ENCODE measurements at places on chromosomes 7 and 10.
A peak's percentile ranks its signal among the peaks of the same experiment; 100 is the strongest.

GRCh38 chr7:30465046-30465810 is 13.4 kb downstream of the NOD1 start:
- no peak for DNase-seq

DNA sequence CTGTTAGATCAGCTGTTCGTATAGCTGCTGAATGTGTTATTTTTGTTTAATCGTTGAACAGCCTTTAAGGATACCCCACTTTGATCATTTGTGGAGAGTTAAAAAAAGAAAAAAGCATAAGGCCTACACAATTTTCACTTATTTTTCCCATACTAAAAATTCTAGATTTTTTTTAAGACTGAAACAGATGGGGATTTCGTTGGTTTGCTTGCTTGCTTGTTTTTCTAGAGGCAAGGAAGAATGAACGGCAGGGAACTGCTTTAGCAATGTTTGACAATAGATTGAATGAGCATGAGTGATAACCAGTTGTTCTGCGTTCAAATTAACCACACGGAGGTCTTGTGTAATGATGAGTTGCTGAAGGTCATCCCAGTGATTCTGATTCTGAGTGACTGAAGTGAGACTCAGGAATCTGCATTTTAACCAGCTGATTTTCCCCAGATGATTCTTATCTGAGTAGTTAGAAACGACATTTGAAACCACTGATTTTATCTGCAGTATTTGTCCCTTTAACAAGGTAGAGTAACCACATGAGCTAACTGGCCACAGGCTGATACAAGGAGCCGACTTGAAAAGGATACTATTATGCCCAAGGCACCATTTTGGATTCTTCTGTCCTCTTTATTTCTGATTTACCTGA is 85.9 kb downstream of the GPR37 start:
- DNase-seq, result no peak

DNA sequence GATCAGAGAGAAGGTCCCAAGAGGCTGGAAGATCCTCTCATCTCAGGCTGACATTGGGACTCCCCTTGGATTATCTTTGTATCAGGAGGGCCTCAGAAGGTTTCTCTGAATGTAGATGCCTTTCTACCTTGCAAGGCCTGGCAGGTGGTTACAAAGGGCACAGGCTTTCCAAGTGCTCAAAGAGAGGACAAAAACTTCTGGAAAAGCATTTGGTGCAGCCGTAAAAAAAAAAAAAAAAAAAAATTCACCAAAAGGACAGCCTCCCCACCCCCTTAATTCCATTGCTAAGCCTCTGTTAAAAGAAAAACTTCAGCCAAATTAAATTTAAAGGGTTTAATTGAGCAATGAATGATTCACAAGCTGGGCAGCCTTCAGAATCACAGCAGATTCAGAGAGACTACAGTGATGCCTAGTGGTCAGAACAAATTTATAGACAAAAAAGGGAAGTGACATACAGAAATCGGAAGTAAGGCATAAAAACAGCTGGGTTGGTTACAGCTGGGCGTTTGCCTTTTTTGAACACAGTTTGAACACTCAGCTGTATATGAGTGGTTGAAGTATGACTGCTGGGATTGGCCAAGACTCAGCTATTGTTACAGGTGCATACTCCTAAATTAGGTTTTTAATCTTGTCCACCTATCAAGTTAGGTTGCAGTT is 42.5 kb upstream of the LRGUK start:
- no peak for DNase-seq

GRCh38 chr10:19658622-19659233 is 157.5 kb upstream of the PLXDC2 start:
- no peak for DNase-seq

- DNase-seq, result no peak
Observed at GRCh38 chr10:89463846-89464537, 49.6 kb downstream of the IFIT5 start.

DNA sequence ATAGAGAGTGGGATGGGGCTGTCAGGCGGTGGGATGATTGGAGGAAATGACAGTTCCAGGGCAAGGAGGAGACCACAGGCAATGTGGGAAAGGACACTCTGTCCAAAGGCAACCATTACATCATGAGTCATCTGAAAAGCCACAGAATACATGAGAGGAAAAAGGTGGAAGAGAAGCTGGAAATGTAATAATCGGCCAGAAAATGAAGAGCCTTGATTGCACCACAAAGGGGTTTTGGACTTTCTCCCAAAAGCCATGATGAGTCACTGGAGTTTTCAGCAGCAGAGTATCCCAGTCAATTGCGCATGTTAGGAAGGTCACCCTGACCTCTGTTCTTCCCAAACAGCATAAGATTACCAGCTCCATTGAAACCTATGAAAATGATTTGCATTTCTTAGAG is 222.0 kb downstream of the LHFPL3 start:
- no peak for DNase-seq

DNA sequence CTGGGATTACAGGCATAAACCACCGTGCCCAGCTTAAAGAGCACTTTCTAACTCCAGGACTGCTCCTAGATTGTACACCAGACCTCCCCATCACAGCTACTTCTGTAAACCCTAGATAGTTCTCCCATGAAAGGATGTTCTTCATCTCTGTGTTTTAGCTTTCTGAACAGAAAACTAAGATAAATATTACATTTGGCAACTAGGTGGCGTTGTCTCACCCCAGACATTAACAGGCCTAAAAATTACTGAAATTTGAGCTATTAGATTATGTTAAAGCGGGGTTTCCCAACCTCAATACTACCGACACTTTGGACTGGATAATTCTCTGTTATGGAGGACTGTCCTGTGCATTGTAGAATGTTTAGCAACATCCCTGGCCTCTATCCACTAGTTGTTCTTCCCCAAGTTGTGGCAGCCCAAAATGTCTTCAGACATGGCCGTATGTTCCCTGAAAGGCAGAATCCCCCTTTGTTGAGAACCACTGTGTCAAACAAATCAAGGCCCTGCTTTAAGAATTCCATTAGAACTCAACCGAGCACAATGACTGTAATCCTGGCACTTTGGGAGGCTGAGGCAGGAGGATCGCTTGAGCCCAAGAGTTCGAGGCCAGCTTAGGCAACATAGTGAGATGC is 19.1 kb downstream of the ATOH7 start:
- no peak for DNase-seq

DNA sequence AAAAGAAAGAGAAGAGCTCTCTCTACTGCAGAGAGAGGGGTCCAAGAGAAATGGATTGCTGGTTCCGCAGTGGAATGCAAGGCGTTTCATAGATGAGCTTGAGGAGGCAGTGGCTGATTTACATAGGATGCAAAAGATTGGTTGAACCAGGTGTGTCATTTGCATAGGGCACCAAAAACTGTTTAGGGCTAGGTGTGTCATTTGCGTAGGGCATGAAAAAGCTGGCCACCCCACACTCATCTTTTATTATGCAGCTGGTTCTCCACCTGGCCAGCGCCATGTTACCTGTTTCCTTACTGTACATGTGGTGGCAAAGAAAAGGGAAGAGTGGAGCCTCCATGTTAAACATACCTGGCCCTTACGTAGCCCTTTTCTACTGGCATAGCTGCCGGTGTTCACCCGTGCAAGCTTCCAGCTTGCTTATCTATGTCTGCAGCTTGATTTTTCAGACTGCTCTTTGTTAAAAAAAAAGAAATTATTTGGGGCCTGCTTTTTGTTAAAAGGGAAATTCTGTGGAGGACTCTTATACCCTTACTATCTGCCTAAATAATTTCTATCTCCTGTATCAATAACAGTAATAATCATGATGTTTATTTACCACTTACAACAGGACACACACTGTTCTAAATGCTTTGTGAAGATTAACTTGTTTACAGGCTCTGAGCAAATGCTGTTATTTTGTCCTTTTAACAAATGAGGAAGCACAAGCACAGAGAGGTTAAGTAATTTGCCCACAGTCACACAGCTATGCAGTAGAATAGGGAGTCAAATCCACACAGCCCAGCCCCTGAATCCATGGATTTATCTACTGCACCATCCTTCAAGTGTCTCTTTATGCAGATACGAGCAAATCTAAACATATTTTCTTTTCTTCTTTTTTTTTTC is 33.3 kb downstream of the CASP7 start:
- no peak for DNase-seq

DNA sequence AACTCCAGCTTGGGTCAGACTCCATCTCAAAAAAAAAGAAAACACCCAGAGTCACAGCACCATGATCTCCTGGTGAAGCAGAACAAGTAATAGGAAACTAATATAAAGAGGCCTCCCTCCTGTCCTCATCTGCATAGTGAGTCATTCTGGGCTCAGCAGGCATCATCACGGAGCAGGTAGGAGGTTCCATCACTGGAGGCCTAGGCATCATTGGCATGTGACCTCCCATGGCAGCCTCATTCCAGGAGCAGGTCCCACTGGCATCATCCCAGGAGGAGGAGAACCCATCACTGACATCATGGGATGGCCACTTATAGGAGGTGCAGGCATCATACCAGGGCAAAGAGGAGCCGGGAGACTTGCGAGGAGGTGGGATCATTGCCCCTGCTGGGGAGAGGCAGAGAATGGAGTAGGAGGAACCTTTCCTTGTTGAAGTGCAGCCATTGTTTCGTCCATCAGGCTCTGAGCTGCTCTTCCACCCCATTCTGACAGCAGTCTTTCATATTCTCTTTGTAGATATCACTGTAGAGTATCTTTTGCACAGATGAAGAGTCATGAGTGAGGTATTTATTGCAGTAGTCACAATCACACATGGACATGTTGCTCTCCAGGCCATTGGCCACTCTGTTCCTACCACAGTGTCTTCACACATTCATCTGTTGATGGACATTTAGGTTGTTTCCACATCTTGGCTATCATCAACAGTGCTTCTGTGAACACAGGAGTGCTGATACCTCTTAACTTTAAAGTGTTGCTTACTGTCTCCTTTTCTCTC is 73.8 kb downstream of the OSBPL3 start:
- no peak for DNase-seq

GRCh38 chr10:96415891-96416554 is 57.2 kb upstream of the OPALIN start:
- DNase-seq, result no peak

DNA sequence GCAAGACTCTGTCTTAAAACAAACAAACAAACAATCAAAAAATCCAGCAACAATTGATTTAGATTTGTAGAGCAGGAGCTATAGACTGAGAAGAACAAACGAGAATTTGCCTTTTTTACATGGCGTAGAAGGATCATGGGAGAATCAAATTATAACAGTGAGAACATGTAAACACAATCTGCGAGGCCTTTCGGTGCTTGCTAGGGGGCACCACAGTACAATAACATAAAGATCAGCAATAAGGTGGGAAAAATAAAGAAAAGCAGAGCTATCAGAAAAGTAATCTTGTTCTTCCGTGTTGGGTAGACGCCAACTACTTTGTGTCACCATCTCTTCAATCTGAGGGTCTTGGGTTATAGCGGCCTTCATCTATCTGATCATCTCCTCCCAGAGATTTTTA is 82.2 kb downstream of the NOD1 start:
- no peak for DNase-seq

- no peak for DNase-seq
Observed at GRCh38 chr10:74337330-74338016, 186.5 kb downstream of the ADK start.

DNA sequence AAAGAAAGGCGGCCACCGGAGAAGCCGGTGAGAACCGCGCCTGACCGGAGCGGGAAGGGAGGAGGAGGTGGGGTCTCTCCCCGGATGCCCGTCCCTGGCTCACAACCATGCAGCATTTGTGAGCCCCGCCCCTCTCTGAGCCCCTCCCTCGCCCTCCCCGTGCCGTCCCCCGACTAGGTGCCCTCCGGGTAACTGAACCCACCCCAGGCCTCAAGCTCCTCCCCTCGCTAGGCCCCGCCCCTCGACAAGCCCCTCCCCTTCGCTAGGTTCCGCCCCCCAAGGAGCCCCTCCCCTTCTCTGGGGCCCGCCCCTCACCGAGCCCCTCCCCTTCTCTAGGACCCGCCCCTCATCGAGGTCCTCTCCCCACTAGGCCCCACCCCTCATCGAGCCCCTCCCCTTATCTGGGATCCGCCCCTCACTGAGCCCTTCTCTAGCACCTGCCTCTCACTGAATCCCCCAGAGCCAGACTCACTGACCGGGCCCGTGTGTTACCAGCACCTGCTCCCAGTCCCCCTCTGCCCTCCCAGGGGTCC is 42.2 kb upstream of the HSPB1 start:
- peak; percentile 24 for DNase-seq

GRCh38 chr10:91410638-91411371 is 661 bp downstream of the HECTD2 start:
- no peak for DNase-seq

- DNase-seq, result no peak
Observed at GRCh38 chr10:24959382-24959730, 7.0 kb upstream of the PRTFDC1 start.

- no peak for DNase-seq
Observed at GRCh38 chr7:128022631-128023532, 8.4 kb downstream of the LRRC4 start.

GRCh38 chr7:32506266-32507054 is 11.2 kb downstream of the AVL9 start:
- DNase-seq, result no peak

DNA sequence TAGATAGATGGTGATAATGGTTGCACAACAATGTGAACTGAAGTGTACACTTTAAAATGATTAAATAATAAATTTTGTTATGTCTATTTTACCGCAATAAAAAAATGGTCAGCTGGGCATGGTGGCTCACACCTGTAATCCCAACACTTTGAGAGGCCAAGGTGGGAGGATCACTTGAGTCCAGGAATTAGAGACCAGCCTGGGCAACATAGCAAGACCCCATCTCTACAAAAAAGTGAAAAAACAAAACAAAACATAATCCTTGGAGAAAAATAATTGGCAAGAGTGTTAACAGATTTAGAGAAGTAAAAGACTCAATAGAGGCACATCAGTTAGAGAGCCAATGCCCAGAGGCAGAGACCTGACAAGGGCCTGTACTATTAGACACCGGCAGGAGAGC is 9.9 kb upstream of the RPEL1 start:
- DNase-seq, result no peak
